ENCODE measurements at places on chromosomes 4 and X. TPM values are rescaled to one million over a fixed set of nuclear protein-coding genes. Genes with fewer than 3 reads are reported as not detected.

DNA sequence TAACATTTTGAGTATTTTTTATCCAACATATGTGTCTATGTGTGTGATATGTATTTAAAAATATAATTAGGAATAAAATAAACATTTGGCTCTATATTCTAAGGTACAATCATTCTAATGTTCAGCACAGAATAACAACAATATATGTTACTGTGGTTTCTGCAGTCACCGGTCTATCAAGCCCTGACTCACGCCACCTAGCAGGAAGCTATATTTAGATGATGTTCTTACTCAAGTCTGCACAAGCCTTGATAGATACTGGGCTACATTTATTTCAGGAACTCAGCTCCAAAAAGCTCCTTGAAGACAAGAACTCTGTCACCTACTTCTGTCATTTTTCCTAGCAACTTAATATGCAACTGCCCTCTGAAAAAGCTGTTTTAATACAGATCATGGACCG lies 152.0 kb upstream of the FTHL17 start:
- no peak for DNase-seq

- DNase-seq, result no peak
Measured at GRCh38 chrX:2452799-2453198, 48.0 kb downstream of the DHRSX start.

GRCh38 chrX:48715072-48715471 lies 18.5 kb downstream of the SUV39H1 start:
- no peak for DNase-seq

GRCh38 chrX:53135581-53135980 lies 41.6 kb downstream of the KANTR start:
- DNase-seq, result no peak

GRCh38 chr4:7390906-7391636 lies 43.7 kb downstream of the PSAPL1 start:
- DNase-seq, result no peak

- peak; percentile 59 for DNase-seq
Measured at GRCh38 chrX:123961268-123962005, at the start of gene STAG2. Gene STAG2 (plus strand): TSS chrX:123961706. CDS start chrX:124022628, 60,922 bp downstream.

DNA sequence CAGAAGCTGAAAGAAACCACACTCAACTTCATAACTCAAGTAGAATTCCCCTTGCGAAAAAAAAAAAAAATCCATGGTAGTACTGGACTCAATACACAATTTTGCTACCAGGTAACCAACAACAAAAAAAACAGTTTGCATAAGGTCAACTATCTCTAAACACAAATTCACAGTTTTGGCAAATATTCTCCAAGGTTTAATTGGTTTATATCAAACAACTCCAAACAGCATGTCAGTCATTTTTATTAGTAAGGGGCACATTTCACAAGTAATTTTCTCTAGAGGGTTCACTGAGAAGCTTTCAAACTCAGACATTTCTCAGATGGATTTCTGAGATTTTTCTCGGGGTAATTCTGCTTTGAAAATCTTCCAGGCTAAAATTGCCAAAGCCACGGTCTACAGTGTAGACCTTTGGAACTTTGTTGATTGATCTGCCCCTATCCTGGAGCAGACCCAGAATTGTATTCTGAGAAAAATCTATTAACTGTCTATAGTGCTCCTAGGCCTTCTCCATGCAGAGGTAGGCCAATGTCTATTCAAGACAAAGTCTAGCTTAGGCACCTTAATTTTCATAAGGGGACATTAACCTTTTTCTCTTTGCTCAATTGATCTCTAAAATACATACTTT lies 73.7 kb upstream of the NFKB1 start:
- no peak for DNase-seq

GRCh38 chr4:13762130-13762529 lies 134.6 kb upstream of the BOD1L1 start:
- DNase-seq, result no peak

GRCh38 chr4:83010111-83010521 lies 507 bp downstream of the LIN54 start:
- peak; percentile 26 for DNase-seq

GRCh38 chr4:96543346-96543745 lies 703.5 kb downstream of the PDHA2 start:
- DNase-seq, result no peak

DNA sequence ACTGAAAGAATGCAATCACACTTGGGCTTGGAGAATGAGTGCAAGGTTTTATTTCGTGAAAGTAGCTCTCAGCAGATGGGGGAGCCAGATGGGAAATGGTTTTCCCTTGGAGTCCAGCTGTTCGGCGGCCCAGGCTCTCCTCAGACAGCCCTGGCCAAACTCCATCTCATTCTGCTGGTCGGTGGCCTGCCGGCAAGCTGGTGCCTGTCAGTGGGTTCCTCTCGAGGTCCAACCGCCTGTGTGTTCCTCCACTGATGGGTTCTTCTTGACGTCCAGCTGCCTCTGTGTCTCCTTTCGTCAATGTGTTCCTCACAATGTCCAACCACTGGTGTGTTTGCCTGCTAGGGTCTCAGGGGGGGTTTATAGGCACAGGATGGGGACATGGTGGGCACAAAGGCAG lies 80.3 kb downstream of the POU3F4 start:
- no peak for DNase-seq

The BCORL1 gene
- polyA plus RNA-seq, result 0.59 TPM

The GAGE12F gene
- not detected for polyA plus RNA-seq

The MAOB gene
- not detected for polyA plus RNA-seq

The F8A2 gene
- polyA plus RNA-seq, result not detected

The TMEM144 gene
- 0.36 TPM for polyA plus RNA-seq

The FREM3 gene
- not detected for polyA plus RNA-seq

Data from immature natural killer cell (primary cell).